ENCODE measurements at places on chromosomes 3 and 15. TPM values are rescaled to one million over a fixed set of nuclear protein-coding genes. Genes with fewer than 3 reads are reported as not detected.

GRCh38 chr15:88144921-88145653 lies 111.5 kb downstream of the NTRK3 start:
- DNase-seq = no peak

GRCh38 chr3:136780741-136781140 lies 28.6 kb upstream of the STAG1 start:
- DNase-seq = no peak

GRCh38 chr15:98725874-98726273 lies 77.5 kb downstream of the IGF1R start:
- DNase-seq = no peak

DNA sequence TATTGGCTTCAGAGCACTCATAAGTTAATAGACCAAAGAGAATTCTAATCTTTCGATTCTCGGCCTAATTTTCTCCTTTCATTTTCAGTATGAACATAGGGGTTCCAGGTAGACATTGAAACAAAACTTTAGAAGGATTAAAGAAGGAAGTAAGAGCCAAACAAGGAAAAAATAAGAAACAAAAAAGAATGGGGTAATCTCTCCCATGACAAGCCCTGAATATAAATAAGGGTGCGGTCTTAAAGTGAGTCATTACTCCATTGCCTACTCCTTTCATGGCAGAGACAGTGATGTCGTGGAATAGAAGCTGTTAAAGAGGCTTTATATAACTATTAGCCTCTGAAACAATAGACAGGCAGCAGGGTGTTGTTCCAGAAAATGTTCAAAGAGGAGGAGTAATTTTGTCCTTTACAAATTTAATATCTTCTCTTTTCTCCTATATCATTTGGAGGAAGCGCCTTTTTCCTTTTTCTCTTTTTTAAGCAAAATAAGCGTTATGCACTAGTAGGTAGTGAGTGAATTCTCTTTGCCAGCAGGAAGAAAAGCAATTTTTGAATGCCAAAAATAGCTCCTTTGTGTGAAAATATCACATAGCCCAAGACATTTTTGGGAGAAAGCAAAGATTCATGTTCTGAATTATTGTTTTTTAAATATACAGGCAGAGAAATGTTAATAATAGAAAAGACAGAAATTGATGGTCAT lies 607.9 kb upstream of the KCNMB2 start:
- no peak for DNase-seq

DNA sequence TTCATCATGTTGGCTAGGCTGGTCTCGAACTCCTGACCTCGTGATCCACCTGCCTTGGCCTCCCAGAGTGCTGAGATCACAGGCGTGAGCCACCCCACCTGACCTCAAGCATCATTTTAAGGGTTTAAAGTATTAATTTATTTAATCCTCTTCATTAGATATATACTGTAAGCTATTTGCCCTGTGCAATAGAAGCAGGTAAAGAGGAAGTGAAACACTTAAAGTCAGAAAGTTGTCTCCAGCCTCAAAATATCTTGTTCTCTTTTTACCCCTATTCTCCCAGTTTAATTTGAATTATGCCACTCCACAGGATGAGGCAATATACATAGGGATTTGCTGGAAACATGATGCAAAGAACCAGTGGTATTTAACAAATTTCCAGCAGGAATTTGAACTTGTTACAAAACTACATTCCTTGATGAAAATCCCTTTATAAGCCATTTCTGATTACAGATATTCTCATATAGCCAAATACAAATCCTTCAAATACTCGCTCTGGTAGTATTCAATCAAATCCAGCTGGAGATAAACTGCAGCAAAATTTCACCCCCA lies 2.0 kb downstream of the NDUFB5 start:
- no peak for DNase-seq

DNA sequence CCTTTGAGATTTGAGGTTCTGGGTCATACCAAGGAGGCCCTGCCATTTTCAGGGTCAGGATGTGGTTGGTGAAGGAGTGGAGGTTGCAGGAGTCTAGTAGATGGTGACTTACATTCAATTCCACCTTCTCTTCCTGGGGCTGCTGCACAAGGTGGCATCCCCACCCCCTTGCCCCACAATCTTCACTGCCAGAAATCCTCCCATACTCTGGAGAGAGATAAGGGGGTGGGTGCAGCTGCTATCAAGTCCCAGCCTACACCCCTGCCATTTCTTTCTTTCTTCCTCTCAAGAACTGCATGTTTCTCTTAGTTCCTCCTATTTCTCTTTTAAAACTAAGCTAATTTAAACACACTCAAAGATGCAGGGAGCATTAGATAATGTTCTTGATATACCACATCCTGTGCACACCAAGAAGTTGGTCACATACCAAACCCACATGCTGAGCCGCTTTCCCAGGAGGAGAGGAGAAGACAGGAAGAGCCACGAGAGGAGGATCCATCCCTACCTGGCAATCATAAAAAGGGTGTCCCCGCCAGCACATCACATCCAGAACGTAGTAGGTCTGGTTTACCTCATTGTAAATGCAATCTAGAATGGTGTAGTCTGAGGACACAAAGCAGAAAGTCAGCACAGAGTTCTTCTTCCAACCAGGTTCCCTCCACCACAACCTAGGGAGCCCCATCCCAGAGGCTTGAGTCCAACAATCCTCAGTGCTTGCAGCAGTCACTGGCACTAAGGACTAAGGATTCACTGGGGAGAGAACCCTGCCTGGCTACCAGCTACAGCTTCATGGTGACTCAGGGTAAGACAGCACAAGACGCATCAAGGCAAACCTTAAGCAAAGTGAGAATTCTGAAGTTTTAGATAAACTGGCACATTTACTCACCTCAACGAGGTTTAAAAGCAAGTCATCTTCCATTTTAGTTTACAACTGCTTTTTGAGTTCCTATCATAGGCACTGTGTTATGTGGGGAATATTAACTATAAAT lies 18.5 kb downstream of the SNUPN start:
- no peak for DNase-seq

GRCh38 chr3:73072634-73073033 lies 11.2 kb downstream of the EBLN2 start:
- no peak for DNase-seq

DNA sequence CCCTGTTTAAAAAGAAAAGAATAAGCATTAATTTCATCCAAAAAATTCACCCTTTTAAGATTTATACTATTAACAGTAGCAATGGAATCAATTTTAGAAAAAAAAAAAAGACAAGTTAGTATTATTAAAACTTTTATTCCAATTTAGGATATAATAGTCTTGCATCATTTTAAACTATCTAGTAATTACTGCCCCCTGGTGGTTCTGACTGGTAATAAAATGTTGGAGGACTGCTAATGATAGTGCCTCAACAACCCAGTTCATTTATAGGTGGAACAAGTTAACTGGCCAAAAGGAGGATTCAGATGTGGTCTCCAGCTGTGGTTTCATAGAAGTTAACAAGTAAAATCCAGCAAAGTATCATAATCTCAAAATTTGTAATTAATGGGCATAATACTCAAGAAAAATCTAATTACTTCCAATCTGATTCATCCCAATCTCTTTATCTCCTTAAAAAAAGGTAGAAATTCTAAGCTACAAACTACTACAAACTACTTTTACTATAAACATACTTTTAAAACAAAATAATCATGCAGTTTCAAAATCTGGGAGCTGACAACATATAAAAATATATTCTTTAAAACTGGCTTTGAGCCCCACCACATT lies 30.7 kb upstream of the WDR49 start:
- peak; percentile 67 for DNase-seq

GRCh38 chr3:121834671-121835464 lies at the start of the genes EAF2 and IQCB1:
EAF2 (plus strand) TSS chr3:121835209; CDS start chr3:121835286, 77 bp downstream.
IQCB1 (minus strand) TSS chr3:121835060; CDS start chr3:121828960, 6,100 bp downstream.
- peak; percentile 97 for DNase-seq

DNA sequence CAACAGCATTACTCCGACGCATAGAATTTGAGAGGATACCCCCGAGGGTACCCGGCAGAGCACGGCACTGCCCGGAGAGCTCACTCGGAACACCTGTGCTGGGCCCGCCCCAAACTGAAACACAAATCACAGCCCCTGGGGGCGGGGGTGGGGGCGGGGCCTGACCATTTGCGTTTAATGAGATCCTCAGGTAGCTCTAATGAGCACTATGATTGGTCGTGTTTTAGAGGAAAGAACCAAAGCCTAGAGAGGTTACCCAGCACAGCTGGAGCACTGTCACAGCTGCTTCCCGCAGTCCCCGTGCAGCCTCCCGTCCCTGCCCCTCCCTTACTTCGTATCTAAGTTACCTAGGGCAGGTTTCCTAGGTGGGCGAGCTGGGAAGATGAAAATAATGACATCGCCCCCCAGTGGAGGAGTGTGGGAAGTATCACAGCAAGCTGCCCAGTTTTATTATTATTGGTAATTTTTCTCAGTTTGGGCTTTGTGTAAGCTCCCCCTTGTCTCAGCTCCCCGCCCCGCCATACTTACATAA lies 187.1 kb downstream of the PDE8A start:
- peak; percentile 40 for DNase-seq

- no peak for DNase-seq
These were observed 3.2 kb upstream of the FEM1B start for GRCh38 chr15:68274201-68274848.

- peak; percentile 71 for DNase-seq
These were observed at the start of gene SIDT1 for GRCh38 chr3:113531826-113532697. SIDT1 (plus strand) TSS chr3:113532555; CDS start chr3:113533022, 467 bp downstream.

Gene KCNAB1
- total RNA-seq = not detected

Gene GHRL
- total RNA-seq = 1.3 TPM
